ENCODE measurements at places on chromosomes 3 and 15.

DNA sequence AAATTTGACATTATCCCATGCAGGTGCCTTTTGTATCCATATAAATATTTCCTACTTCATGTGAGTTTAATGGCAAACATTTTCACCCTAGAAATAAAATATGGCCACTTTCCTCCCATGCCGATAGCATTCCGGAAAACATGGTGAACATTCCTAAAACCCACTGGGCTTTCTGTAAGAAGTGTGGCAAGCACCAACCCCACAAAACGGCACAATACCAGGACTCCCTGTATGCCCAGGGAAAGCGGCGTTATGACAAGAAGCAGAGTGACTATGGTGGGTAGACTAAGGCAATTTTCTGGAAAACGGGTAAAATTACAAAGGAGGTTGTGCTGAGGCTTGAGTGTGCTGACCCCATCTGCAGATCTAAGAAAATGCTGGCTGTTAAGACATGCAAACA is 7.6 kb downstream of the ANXA2 start:
- DNase-seq, result no peak

DNA sequence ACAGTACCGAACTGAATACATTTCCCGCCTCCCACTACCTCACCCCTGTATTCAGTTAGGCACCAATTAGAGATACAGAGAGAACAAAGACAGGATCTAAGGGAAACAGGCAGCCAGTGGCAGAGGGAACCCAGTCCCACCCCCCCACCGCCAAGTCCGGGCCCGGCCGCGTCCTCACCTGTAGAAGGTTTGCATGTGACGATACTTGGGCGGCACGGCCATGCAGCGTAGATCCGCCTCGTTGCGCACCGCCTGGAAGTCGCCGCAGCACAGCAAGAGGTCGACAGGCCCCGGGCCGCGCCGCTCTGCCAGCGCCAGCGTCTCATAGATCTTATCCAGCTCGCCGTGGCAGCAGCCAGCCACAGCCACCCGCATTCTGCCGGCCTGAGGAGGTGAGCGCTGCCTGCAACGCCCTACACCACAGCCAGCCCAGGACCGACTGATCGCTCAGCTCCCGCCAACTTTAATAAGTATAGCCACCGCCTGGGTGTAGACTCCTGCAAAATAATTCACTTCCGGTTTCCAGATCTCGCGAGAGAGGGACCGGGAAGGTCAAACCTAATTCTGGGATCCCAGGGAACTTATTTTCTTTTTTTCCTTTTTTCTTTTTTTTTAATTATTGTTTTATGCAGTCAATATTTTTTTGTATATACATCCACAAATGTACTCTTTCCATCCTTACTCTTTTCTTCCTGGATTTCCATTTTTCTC is at the start of gene DBR1:
Gene DBR1 (minus strand): TSS at position 501 of the 711 bp plus-strand sequence. CDS start 126 bp downstream, at position 375.
- peak; percentile 85 for DNase-seq

DNA sequence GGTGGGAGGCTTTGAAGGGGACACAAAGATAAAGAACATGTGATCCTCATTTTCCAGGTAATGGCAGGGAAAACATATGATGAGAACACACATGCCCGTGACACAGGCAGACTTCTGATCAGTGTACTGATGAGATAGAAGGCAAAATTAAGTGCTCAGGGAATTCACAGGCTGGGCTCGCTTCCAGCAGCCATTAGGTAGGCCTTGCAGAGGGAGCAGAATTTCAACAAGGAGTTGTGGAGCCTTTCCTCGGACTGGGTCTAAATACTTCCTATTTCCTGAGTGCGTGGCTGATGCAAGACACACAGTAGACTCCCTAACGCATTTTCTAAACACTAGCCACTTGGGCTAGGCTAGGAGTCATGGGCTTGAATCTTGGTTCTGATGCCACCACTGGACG is 74.0 kb upstream of the ETV5 start:
- no peak for DNase-seq

- no peak for DNase-seq
Observed at GRCh38 chr3:112460519-112461195, 38.6 kb downstream of the BTLA start.

- DNase-seq, result peak; percentile 44
Observed at GRCh38 chr3:42014921-42015533, 53.1 kb upstream of the ULK4 start.

DNA sequence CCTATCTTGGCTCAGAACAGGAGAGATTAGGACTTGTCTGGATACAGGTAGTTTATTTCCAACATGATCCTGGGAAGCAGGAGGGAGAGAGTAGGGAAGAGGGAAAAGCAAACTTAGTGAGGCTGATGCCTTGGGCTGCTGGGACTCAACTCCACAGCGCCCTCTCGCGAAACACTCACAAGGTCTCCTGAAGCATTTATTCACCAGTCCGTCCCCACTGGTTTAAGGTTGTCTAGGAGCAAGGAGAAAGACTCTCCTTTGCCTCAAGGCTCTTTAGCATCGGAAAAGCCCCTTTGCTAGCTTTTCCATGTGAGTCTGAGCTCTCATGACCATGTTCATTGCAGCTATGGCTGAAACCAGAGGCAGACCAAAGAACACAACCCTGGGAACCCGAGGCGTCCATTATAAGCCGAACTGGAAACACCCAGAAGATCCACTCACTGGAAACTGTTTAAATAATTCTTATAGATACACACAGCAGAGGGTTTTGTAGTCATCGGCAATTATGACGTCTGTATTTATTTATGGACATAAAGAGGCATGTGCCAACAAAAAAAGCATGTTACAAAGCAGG is 244.5 kb downstream of the CD47 start:
- peak; percentile 70 for DNase-seq

GRCh38 chr3:65548848-65549625 is 489.7 kb downstream of the MAGI1 start:
- DNase-seq, result no peak

DNA sequence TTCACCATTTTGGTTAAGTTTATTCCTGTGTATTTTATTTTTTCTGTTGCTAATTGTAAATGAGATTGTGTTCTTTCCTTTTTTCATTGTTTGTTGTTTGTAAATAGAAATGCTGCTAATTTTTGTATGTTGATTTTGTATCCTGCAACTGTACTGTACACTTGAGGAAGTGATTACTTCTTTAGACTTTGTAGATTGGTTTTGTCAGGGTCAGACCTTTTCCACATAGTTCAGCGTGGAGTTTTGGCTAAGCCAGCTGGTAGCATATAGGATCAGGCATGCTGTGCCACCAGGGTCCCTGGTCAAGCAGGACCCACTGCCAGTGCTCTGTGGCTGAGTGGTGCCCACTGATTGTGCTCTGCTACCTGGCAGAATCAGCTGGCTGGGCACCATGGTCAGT is 80.1 kb downstream of the CD200 start:
- DNase-seq, result no peak

DNA sequence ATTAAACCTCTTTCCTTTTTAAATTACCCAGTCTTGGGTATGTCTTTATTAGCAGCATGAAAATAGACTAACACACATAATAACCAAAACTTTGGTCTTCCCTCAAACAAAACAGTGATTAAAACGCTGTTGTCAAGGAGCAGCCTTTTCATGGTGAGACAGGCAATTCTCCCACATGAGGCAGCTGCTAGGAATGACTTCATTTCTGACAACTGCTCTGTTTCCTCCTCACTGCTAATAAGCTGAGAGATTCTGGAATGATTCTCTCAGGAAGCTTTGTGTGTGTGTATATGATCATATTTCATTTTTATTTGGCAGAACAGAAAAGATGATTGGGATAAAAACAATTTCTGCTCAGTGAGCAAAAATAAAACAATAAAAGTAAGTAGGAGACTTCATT is 580.6 kb upstream of the ADAMTS9 start:
- DNase-seq, result no peak

DNA sequence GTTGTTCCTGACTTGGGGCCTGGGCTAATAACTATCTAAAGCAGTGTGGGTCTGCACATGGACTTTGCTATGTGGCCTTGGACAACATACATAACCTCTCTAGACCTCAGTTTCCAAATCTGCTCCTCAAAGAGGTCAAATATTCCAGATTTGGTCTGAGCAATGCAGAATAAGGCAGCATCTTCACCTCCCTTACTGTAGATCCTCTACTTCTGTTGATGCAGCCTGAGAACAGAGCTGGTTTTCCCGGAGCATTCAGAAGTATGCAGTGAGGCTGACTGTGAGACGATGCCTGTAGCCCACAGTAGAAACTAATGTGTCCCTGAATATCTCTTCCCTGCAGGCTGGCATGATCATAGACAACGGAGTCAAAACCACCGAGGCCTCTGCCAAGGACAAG is 65.3 kb downstream of the MESD start:
- no peak for DNase-seq

DNA sequence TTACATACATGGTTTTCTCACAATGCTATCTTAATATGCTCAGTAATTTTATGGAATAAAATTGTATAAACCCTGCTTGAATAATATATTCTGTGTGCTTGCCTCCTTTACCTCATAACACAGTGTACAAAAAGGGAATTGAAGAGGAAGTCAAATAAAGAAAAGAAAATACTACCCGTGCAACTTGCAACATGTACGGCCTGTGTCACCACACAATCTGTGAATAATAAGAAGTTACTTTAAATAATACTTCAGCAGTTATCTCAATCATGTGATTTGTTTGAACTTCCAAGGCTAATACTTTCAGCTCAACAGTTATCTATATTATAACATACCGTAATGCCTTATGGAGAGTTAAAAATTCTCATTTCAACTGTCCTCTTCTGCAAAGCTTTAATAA is 58.1 kb upstream of the SATB1 start:
- DNase-seq, result no peak

GRCh38 chr15:33163816-33164215 is 30.7 kb downstream of the FMN1 start:
- no peak for DNase-seq

GRCh38 chr15:22257047-22258008 is 177.0 kb downstream of the OR4M2 start:
- no peak for DNase-seq

DNA sequence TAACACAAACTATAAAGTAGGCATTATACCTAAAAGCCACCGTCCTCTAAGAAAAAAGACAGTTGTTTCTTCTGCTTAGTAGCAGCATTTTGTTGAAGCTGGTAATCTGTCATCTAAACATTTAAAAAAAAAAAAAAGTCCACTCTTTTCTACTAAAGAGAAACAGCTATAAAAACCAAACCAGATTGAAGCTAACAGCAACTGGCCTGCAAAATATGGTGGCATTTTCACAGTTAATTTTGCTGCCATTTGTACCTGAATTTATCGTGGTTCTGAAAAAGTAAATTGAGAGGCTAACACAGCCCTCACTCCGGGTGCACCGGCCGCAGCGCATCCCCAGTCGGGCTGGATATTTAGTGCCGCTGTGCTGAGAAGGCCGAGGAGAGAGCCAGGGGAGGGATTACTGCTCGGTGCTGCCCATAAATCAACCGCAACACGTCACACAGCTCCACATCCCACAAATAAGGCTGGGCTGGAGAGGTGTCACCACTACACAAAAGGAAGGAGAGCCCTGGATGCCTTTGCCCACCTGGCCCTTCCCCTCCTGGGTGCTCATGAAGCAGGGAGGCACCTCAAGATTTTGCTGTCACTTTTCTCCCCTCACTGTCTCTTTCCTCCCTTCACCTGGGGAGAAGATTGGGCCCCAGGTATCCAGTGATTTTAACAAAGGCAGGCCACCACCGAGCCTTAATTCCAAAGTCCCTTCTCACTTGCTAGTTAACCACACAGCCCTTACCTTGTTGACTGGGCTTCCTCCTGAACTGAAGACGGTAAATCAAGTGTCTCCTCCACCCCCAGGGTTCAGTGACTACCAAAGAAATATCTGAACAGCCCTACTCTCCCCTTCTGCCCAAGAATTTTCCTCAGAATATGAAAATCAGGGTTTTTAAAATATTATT is 44.4 kb downstream of the MECOM start:
- DNase-seq, result no peak

- no peak for DNase-seq
Observed at GRCh38 chr3:78887547-78888011, 880.2 kb downstream of the ROBO1 start.

DNA sequence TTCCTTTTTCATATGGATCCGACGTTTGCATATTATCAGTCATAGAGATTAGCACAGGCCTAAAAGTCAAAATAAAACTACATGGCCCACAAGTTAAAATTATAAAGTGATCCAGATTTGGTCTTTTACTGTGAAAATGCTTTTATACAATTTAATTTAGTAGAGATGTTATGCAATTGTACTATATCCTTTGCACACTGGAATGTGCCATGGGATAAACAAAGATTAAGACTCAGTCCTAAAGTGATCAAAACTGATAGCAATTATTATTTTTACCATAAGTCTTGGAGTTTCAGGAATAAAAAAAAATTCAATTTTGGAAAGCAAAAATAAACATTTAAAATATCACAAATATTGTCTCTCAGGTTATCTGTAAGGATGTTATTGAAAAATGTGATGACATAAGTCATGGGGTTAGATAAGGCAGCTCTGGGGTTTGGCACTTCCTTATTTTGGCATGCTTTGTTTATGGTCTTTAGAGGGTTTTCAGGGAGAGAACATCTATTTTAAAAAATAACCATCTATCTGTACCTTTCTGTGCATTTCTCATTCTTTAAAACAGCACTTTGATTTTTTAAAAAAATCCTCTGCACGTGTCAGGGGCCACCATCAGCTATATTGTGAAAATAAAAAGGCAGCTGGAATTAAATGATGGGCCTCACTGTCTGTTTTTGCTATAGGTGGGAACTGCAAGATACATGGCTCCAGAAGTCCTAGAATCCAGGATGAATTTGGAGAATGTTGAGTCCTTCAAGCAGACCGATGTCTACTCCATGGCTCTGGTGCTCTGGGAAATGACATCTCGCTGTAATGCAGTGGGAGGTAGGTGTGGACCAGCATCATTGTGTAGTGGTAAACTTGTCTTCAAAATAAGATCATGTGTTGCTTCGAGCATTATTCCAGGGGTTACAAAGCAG is 67.3 kb downstream of the TGFBR2 start:
- DNase-seq, result no peak

DNA sequence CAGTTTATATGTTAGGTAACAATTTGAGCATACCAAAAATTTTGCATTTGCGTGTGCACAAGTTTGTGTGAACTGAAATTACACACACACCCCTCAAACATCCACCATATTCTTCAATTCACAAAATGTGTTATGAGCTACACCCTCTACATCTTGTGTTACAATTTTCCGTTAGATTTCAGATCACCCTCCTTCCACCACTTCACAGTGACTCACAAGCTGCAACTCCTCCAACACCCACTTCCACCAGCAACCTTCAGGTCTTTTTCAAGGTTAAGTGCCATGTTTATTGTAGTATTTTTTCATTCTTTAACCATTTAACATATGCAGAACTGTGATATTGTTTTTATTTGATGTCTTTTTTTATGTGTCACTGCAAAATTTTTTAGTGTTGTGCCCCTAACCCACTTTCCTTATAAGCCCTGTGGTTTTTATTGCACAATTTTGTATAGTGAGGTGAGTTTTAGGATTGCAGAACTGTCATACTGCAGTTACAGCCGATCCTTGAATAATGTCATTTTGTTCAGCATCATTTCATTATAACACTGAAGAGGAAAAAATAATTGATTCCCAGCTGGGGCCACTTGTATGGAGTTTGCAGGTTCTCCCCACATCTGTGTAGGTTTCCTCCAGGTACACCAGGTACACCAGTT is 148.9 kb downstream of the PLCL2 start:
- peak; percentile 30 for DNase-seq

DNA sequence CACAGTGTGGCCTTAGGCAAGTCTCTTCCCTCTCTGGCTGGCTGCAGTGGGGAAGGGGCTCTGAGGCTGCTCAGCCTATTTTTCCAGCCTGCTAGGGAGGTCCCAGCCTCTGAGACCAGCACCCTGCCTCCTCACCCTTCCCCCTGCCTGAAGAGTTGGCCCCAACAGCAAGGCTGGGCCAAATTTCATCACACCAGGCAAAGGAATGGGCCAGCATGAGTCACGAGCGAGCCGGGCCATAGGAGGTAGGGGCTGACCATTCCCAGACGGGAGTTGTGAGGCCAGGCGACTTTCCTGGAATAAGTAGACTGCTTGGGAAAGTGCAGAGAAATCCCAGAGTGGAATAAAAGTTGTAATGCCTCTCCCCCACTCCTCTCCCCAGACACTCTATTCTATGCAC is 5.7 kb upstream of the FBLN2 start:
- no peak for DNase-seq

All from activated CD4-positive, alpha-beta T cell treated with anti-CD3 and anti-CD28 coated beads for 36 hours (primary cell).